ENCODE measurements at places on chromosomes 13 and 19.
A peak's percentile ranks its signal among the peaks of the same experiment; 100 is the strongest.

- no peak for DNase-seq
Observed at GRCh38 chr19:39053276-39054090, 21.1 kb upstream of the FBXO27 start.

DNA sequence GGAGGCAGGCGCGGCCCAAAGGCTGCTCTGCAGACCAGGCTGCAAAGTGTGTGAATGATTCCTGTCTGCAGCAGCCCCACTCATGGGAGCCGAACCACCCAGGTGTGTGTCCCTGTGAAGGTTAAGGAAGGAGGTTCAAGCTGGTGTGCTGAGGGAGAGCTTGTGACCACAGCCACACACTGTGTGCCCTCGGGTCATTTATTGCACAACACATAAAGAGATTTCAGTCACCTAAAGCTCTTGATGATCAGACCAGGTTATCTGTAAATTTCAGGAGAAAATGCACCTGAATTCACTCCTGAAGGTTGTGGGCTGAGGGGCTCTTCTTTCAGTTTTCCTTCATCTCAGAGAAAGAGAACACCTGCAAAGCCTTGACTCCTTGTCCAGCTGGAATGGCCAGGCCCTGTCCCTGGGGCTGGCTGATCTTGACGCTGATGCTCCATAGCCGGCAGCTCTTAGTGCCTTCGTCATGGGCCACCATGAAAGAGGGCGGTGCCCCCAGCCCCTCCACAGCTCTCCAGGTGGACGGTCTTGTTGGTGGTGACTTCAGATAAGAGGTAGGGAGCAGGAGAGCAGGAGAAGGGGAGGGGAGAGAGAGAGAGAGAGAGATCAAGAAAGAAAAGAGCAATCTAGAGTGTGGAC, 110.8 kb upstream of the C1QTNF9B start:
- DNase-seq: no peak

DNA sequence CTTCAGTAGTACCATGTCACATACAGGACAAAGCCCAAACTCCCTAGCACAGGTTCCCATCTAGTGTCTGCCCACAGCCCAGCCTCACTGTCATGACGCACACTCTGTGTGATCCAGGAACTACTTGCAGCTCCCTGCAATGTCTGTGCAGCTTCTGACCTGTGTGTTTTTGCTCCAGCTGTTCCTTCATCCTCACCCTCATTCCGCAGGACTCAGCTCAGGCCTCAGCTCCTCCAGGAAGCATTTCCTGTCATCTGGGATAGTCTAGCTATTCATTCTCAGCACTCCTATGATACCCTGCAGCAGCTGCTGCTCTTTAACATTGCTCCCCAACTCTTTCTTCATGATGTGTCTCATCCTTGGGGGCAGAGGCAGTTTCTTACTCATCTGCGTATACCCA, 56.1 kb downstream of the ENOX1 start:
- no peak for DNase-seq

GRCh38 chr13:94712812-94713560, 641 bp upstream of the SOX21 start:
- DNase-seq: no peak

DNA sequence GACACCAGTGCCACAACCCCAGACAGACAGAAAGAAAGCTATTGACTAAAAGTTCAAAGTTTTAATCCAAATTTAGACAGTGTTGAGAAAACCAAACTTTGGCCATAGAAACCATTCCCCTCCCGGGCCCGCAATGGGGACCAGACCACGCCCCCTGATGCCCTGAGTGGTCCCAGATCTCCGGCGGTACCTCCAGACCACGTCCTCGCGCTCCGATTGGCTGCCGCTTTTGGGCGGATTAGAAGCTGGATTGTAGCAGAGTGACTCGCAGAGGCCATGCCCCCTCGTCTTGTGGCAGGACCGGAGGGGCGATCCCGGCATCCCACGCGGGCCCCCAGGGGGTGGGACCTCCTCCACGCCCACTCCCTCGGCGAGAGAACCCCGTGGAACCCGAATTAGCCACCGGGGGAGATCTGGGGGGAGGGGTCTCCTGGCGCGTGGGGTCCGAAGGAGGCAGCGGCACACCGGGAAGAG, 797 bp upstream of the HSD17B14 start:
- peak; percentile 55 for DNase-seq

DNA sequence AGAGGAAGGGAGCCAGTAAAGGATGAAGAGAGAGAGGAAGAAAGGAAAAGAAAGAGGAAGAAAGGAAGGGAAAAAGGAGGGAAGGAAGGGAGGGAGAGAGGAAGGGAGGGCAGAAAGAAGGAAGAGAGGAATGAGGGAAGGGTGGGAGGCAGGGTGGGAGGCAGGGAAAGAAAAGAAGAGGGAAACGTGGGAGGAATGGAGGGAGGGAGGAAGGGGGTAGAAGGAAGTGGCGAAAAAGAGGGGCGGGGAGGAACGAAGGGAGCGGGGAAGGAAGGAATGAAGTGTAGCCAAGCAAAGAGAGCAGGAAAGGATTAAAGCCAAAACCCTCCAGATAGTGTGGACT, 53.1 kb downstream of the SOX1 start:
- no peak for DNase-seq

DNA sequence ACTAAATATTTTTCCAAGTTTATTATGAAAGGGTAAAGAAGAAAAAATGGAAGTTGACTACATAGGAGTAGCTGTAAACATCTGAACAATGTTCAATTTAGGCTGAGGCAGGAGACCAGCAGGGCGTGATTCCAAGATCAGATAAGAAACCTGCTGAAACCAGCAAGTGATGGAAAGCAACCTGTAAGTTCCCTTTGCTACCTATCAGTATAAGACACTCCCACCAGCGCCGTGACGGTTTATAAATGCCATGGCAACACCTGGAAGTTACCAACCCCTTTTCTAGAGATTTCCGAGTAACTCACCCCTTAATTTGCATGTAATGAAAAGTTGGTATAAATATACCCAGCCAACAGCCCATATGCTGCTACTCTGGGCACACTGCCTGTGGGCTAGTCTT, 1.1 kb upstream of the ZNF45 start:
- DNase-seq: no peak

- no peak for DNase-seq
Observed at GRCh38 chr19:48815870-48816501, 5.2 kb upstream of the BCAT2 start.

DNA sequence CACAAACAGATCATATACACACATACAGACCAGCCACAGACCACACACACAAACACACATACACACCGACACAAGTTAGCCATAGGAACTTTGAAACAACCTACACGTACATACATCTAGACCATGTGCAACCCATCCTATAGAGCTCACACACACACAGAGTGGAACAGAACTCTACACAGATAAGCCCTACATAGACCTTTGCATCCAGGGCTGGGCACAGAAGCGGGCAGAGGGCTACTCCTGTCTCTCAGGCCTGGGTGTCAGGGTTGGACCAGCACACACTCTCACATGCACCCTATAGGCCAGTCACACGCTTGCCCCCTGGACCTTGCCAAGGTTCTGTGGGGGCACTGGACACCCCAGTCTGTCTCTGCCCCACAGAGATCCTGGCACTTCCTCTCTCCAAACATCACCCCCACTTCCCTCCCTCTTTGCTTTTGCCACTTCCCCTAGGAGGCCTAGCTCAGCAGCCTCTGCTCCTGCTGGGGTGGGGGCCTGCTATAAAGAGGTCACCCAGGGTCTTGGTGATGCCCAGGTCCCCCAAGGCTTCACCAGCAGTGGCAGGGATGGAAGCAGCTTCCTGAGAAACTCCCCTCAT, 5.8 kb upstream of the JUNB start:
- DNase-seq: no peak

DNA sequence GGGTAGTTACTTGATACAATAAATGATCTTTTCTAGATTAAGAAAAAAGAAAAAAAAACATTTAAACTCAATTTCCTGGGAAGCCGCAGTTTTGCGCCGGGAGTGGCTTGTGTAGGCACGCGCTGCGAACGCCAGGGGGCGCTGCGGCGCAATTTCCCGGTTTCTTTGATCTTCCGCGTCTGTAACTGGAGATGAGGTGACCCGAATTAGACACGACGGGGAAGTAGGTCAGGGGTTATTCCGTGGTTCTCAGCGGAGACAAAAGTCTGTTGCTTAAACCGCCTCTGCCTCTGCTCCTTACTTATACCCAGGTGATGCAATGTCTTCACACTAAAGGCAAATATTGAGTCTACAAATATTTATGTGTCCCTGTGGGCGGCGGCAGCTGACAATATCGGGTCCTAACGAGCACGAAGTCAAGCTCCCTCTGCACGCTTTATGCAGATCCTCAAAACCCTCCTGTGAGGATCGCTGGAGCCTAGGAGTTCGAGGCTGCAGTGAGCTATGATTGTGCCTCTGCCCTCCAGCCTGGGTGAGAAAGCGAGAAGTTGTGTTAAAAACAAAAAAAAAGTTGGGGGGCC, 15.2 kb downstream of the STXBP2 start:
- peak; percentile 88 for DNase-seq

DNA sequence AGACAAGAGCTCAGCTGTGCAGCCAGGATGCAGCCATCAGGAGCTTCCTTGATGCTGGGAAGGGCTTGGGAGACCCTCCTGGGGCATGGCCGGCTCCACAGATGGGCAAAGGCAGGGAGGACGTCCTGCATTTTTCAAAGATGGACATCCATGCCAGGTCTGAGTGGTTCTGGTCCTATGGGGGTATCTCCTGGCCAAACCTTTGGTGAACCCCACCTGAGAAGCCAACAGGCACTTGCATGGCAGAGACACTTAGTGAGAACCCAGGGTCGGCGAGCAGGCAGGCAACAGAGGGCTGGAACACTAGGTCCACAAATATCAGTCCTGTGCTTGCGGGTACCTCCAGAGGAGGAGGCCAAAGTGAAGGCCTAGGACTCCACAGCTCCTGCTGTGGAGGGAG, 70.0 kb downstream of the KCTD15 start:
- DNase-seq: no peak

DNA sequence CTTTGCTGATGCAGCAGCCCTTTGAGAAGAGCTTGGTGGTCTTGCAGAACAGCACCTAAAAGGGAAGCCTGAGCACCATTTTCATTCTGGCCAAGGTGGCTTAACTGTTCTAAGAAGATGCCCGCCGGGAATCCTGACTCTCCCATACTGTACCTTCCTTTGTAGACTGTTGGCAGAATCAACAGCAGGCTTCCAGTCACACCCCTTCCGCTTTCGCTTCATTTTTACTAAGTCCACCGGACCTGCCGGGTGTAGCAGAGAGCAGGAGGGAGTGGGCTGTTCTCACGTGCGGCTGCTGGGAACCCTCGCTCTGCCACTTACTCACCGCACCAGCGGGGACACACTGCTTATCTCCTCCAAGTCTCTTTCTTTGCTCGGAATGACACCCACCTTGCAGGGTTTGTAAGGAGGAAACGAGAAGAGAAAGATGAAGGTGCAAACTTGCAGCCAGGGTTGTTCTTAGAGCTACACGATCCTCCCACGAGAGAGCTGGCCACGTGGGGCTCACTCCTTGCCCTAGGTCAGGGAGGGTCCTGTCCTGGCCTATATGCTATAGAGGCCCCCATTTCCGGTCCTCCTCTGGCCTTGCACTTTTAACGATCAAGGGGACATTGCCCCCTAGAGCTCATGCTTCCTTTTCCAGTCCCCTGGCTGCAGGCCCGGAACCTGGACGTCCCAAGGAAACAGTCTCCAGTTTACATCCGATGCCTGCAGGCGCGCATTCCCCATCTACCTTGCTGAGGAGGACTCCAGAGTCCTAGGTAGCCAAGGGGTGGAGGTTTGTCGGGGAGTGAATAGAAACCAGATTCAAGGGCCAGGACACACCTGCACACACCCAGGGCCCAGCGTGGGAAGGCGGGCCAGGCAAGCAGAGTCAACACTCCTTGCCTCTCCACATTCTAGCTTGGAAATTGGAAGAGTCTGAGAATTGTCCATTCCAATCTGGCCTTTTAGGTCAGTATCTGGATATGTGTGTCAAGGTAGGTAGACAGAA, 453.6 kb downstream of the IRS2 start:
- no peak for DNase-seq

GRCh38 chr19:7229735-7230134, 64.5 kb downstream of the INSR start:
- DNase-seq: no peak

DNA sequence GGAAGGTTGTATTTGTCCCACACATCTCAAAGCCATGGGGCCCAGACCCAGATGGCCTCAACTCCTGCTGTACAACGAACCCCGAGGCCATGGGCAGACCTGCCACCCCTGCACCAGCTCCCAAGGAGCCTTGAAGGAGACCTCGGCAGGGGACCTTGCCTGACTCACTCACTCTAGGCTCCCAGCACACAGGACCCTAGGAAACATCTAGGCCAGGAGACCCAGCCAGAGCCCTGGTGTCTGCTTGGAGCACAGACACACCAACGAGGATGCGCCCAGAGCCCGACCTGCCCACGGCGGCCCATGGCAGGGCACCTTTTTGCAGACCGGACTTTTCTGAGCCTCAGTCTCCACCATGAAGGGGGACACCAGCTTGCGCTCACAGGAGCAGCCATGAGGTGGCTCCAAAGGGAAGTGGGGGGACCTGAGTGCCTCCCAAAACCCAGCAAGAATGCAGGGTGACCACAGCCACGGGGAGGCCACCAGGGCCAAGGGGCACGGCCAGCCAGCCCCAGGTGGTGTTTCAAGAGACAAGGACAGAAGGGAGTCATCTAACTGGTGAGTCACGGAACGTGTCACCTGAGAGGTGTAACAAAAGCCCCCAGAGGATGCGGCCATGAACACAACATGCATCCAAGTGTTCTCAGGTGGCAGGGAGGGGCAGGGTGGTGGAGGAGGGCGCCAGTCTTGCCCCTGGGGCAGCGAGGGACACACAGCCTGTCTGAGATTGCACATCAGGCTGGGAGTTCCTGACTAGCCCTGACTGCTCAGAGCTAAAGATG, 4.9 kb upstream of the CERS1 start:
- DNase-seq: no peak

- no peak for DNase-seq
Observed at GRCh38 chr13:47457626-47458025, 543.4 kb downstream of the SUCLA2 start.

Measured in stimulated activated CD8-positive, alpha-beta memory T cell treated with anti-CD3 and anti-CD28 coated beads, Interleukin-15, amount 100 ng/mL, for 24 hours (primary cell).